ENCODE measurements at places on chromosomes 7 and 10.

DNA sequence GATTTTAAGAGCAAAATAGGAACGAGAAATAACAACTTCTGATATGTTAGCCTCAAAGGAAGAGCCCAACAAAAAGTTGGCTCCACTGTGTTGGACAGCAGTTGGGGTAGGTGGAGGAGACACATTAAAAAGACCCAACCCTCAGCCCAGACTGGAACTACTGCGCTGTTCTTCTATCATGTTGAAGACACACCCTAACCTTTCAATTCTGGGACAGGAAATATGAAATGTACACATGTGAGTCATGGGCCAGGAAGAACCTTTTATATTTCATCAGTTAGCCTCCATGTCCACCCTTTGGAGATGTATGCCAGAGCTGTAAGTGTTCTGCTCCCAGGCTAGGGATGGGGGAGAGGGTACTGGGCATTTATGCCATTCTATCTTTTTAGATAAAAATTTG lies 22.1 kb downstream of the CLDN12 start:
- no peak for DNase-seq
- no peaks in the 10 kb centered on the region for H3K36me3 ChIP-seq
- H3K4me1 ChIP-seq = no peaks in the 10 kb centered on the region
- no peak overlapping the region for H3K27ac ChIP-seq
- H3K27me3 ChIP-seq = no peaks in the 10 kb centered on the region

DNA sequence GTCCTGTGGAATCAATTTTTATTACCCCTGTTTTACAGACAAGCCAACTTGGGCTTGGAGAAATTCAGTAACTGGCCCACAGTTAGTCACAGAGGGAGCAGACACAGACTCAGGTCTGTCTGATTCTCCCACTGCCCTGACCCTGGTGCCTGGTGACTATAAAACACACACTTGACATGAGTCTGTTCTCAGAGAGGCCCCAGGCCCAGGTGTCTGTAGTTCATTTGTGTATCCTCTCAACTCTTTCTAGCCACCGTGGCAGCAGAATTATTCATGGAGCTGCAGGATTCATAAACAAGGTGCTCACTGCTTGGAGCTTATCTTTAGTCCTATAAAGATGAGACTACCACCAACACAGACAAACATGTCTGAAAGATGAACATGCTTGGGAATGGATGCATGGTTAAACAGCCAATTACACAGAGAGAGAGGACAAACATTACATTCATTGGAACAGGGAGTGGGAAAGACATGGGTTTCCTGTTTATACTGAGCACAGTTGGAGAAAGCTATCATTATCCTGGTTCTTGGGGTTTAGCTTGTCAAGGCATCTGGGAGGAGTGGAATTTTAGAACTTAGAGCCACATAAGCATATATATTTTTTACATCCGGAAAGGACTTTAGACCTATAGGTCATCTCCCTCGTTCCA lies 79.1 kb upstream of the PDCD4 start:
- peak overlapping the region; percentile 89 for H3K27ac ChIP-seq
- no peaks in the 10 kb centered on the region for H3K36me3 ChIP-seq
- peaks cover 66% of the 10 kb centered on the region for H3K4me1 ChIP-seq
- H3K4me3 ChIP-seq = no peak overlapping the region
- peak; percentile 30 for DNase-seq

- H3K4me1 ChIP-seq = peaks cover 31% of the 10 kb centered on the region
- H3K27me3 ChIP-seq = no peaks in the 10 kb centered on the region
- H3K27ac ChIP-seq = no peak overlapping the region
- no peaks in the 10 kb centered on the region for H3K36me3 ChIP-seq
- no peak overlapping the region for H3K4me3 ChIP-seq
These were observed 24.3 kb downstream of the ZCCHC24 start for GRCh38 chr10:79420974-79421688.

DNA sequence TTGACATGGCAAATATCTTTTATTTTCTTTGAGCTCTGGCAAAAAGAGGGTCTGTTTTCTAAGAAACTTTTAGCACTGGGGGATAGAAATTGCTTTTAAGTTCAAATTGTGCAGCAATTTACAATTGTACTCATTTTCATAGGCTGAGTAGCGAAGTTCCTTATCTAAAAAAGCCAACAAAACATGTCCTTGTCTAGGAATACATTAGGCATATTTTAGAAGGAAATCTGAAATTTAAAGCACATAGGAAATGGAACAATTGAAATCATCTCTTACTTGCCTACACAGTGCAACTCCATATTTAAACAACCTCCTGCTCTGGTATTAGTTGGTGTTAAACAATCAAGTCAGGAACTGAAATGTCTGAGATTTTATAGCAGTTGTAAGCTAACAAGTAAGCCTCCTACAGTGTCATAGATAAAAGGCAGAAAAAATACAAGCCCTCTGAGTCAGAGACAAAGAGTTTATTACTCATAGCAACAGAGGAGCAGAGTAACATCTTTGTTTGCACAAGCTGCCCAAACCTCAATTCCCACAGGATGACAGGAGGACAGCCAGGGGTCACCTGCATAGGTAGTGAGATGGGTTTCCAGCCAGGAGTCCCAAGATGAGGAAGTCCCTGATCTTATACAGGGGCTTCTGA lies 280.2 kb upstream of the HGF start:
- H3K4me1 ChIP-seq = no peaks in the 10 kb centered on the region
- DNase-seq = no peak
- no peak overlapping the region for H3K4me3 ChIP-seq
- H3K27me3 ChIP-seq = no peaks in the 10 kb centered on the region

DNA sequence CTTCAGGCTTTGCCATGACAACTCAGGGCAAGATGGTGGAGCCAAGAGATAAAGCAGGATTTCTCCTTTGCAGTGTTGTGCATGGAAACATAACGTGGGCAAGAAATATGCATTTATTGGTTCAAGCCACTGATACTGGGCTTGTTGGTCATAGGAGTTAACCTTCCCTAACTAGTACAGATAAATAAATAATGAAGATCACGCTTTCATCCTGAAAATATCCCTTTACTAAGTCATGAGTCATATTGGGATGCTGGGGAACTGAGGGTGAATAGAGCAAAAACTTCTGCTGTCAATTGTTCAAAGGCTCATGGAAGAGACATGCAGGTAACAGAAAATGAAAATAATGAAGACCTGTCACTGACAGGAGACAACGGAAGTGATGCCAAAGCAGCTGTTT lies 55.5 kb downstream of the TES start:
- no peaks in the 10 kb centered on the region for H3K36me3 ChIP-seq
- DNase-seq = no peak
- peaks cover 6% of the 10 kb centered on the region for H3K4me1 ChIP-seq
- H3K4me3 ChIP-seq = no peak overlapping the region

GRCh38 chr10:90222372-90222771 lies 521.0 kb downstream of the KIF20B start:
- H3K27ac ChIP-seq = no peak overlapping the region
- H3K27me3 ChIP-seq = no peaks in the 10 kb centered on the region
- H3K4me3 ChIP-seq = no peak overlapping the region
- no peaks in the 10 kb centered on the region for H3K36me3 ChIP-seq
- DNase-seq = peak; percentile 60

Measured in cardiac muscle cell (in vitro differentiated cells and primary cell).